ENCODE measurements at places on chromosomes 12 and 14. TPM values are rescaled to one million over a fixed set of nuclear protein-coding genes. Genes with fewer than 3 reads are reported as not detected.

LPCAT3 gene
- total RNA-seq, result 19.4 TPM

TRPV4 gene
- 5.9 TPM for total RNA-seq

TAS2R10 gene
- total RNA-seq, result 0.15 TPM

PTGER2 gene
- 0.92 TPM for total RNA-seq

MIP gene
- total RNA-seq, result 0.15 TPM

EML1 gene
- total RNA-seq, result 42.0 TPM

CYP27B1 gene
- total RNA-seq, result 1.1 TPM

RBP5 gene
- 5.5 TPM for total RNA-seq

APOLD1 gene
- total RNA-seq, result 31.4 TPM

PRIMA1 gene
- not detected for total RNA-seq

GPD1 gene
- 2.6 TPM for total RNA-seq

KCNH3 gene
- not detected for total RNA-seq

DHRS1 gene
- total RNA-seq, result 36.1 TPM

KRT72 gene
- not detected for total RNA-seq

IAPP gene
- not detected for total RNA-seq

CLEC9A gene
- not detected for total RNA-seq

IPO4 gene
- 41.5 TPM for total RNA-seq

BIN2 gene
- total RNA-seq, result not detected

DERA gene
- 35.7 TPM for total RNA-seq

ENDOU gene
- not detected for total RNA-seq

PDE3A gene
- total RNA-seq, result 9.9 TPM

TCL1B gene
- total RNA-seq, result not detected

JPH4 gene
- total RNA-seq, result not detected

HOXC5 gene
- total RNA-seq, result 0.12 TPM

ADAM21 gene
- total RNA-seq, result 0.19 TPM

ANO4 gene
- 0.05 TPM for total RNA-seq

PACS2 gene
- total RNA-seq, result 124 TPM

TRMT61A gene
- total RNA-seq, result 7.1 TPM

PCNX1 gene
- 22.9 TPM for total RNA-seq

TAS2R42 gene
- total RNA-seq, result not detected

DEGS2 gene
- not detected for total RNA-seq

SLC6A12 gene
- total RNA-seq, result 0.70 TPM

PLA2G1B gene
- total RNA-seq, result not detected

AQP6 gene
- not detected for total RNA-seq

BMAL2 gene
- 30.1 TPM for total RNA-seq

SYCP3 gene
- not detected for total RNA-seq

LTB4R gene
- 7.9 TPM for total RNA-seq

FOXM1 gene
- 17.6 TPM for total RNA-seq

SLC17A8 gene
- total RNA-seq, result not detected

SERPINA4 gene
- not detected for total RNA-seq

KCNH5 gene
- total RNA-seq, result not detected

NANOG gene
- not detected for total RNA-seq

COX14 gene
- total RNA-seq, result 73.2 TPM

CLEC6A gene
- not detected for total RNA-seq

TMBIM6 gene
- 379 TPM for total RNA-seq

SLC38A1 gene
- 102 TPM for total RNA-seq

B3GNT4 gene
- not detected for total RNA-seq

MYO1H gene
- not detected for total RNA-seq

TMEM30B gene
- total RNA-seq, result 0.34 TPM

TAS2R9 gene
- total RNA-seq, result 0.18 TPM

SMIM41 gene
- total RNA-seq, result not detected

CABP1 gene
- not detected for total RNA-seq

RNASE2 gene
- total RNA-seq, result not detected

GLIPR1 gene
- total RNA-seq, result 20.0 TPM

ALDH6A1 gene
- total RNA-seq, result 9.9 TPM

CACNA1C gene
- 0.47 TPM for total RNA-seq

ADSS1 gene
- total RNA-seq, result 4.7 TPM

TAS2R20 gene
- 1.8 TPM for total RNA-seq

ASPG gene
- total RNA-seq, result not detected

RPL41 gene
- total RNA-seq, result 1,895 TPM

Measured in glomerular endothelial cell (primary cell).